ENCODE measurements at places on chromosomes 1 and 21. TPM values are rescaled to one million over a fixed set of nuclear protein-coding genes. Genes with fewer than 3 reads are reported as not detected.

The RGL1 gene
- total RNA-seq: 40.8 TPM

The CR1L gene
- not detected for total RNA-seq

The TLR5 gene
- 1.4 TPM for total RNA-seq

The NCMAP gene
- total RNA-seq: 0.25 TPM

The TMEM51 gene
- total RNA-seq: 3.4 TPM

The ZMYM1 gene
- total RNA-seq: 17.8 TPM

The ITLN1 gene
- not detected for total RNA-seq

The IL20 gene
- total RNA-seq: not detected

The WNT2B gene
- 4.6 TPM for total RNA-seq

The OR6K3 gene
- not detected for total RNA-seq

The CRP gene
- total RNA-seq: 0.27 TPM

The NBPF10 gene
- 2.1 TPM for total RNA-seq

The CYP4A22 gene
- not detected for total RNA-seq

The FAM72D gene
- total RNA-seq: 0.98 TPM

The BSND gene
- total RNA-seq: 0.38 TPM

The ATP1A4 gene
- 0.32 TPM for total RNA-seq

The DIRAS3 gene
- 5.8 TPM for total RNA-seq

The B3GALT2 gene
- 22.9 TPM for total RNA-seq

The CD46 gene
- total RNA-seq: 140 TPM

The RGSL1 gene
- 0.21 TPM for total RNA-seq

The LIN28A gene
- total RNA-seq: 0.38 TPM

The DCAF6 gene
- 75.9 TPM for total RNA-seq

The SPRR2E gene
- total RNA-seq: 0.54 TPM

The SPRR2B gene
- total RNA-seq: not detected

The CYP4A11 gene
- total RNA-seq: 0.31 TPM

The GABPA gene
- total RNA-seq: 19.7 TPM

The ZNF683 gene
- 0.63 TPM for total RNA-seq

The SLC30A2 gene
- total RNA-seq: 5.8 TPM
